HS-27A (cell line): ENCODE measurements at places on chromosomes 2 and 18.

DNA sequence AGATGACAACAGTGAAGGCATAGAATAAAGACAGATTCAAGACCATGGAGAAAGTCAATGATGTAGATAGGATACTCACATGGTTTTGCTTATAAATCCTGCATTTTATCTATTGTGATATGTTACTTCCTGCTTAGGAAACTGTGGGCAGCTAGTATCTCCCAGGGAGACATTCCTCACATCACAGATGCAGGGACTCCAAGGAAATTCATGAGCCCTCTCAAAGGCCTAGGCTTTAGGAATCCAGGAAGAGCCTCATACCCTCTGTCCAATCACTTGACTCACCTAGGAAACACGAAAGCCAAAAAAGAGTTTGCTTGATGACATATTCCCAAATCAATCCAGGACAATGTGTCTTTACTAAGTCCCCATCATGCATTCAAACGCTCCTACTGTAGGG lies 247.8 kb upstream of the KLHL29 start:
- DNase-seq: no peak

GRCh38 chr2:14533131-14533757 lies 99.3 kb upstream of the LRATD1 start:
- DNase-seq: no peak

- no peak for DNase-seq
These were observed 17.3 kb upstream of the FHL2 start for GRCh38 chr2:105416156-105416555.

GRCh38 chr2:27792759-27793158 lies 21.2 kb downstream of the MRPL33 start:
- no peak for DNase-seq

DNA sequence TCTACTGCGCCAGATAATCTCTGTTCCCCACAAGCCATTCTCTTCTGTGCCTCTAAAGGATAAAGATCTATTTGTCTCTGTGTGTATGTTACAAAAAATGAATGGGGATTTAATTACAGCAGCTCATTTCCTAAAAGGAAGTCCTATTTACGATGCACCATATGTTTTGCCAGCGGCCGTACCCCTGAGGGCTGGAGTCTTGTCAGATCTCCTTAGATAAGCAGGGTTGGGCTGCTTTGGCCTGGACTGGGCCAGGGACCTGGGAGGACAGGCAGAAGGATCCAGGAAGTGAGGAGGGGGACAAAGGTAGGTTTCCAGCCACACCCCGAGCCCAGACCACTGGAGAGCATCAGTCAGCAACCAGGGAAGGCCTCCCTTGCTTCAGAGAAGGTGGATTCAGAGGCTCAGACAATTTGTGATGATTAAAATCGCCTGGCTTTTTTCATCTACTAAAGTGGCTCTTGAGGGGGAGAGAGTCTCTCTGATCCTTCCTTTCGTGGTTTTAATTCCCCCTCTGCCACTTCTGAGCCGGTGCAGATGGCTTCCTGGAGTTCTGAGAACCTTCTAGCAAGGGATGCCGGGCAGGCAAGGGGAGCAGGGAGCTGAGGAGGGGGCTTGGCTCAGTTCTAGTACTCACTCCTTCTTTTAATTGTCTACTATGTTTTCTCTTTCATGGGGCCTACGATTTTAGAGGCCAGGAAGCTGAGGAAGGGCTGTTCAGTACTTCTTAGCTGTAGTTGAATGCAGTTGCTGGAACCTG lies 42.1 kb downstream of the MYCN start:
- no peak for DNase-seq

GRCh38 chr2:165587335-165587938 lies 117.9 kb downstream of the CSRNP3 start:
- no peak for DNase-seq

DNA sequence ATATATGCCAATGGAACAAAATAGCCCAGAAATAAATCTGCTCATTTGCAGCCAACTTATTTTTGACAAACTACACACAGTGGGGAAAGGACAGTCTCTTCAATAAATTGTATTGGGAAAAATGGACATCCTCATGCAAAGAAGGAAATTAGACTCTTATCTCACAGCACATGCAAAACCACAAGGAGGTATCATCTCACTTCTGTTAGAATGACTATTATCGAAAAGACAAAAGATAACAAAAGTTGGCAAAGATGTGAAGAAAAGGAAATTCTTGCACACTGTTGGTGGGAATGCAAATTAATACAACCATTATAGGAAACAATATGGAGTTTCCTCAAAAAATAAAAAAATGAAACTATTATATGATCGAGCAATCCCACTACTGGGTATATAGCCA lies 16.3 kb upstream of the WDR75 start:
- DNase-seq: no peak

GRCh38 chr2:160993654-160994061 lies 166.6 kb upstream of the TANK start:
- DNase-seq: no peak

GRCh38 chr2:167842047-167842446 lies 405.3 kb downstream of the STK39 start:
- no peak for DNase-seq

- no peak for DNase-seq
These were observed 67.4 kb downstream of the BOLA3 start for GRCh38 chr2:74080346-74080745.

GRCh38 chr2:122927197-122927596 lies 1097.9 kb upstream of the CNTNAP5 start:
- no peak for DNase-seq

GRCh38 chr2:112137516-112138158 lies 548 bp upstream of the FBLN7 start:
- DNase-seq: peak; percentile 39

DNA sequence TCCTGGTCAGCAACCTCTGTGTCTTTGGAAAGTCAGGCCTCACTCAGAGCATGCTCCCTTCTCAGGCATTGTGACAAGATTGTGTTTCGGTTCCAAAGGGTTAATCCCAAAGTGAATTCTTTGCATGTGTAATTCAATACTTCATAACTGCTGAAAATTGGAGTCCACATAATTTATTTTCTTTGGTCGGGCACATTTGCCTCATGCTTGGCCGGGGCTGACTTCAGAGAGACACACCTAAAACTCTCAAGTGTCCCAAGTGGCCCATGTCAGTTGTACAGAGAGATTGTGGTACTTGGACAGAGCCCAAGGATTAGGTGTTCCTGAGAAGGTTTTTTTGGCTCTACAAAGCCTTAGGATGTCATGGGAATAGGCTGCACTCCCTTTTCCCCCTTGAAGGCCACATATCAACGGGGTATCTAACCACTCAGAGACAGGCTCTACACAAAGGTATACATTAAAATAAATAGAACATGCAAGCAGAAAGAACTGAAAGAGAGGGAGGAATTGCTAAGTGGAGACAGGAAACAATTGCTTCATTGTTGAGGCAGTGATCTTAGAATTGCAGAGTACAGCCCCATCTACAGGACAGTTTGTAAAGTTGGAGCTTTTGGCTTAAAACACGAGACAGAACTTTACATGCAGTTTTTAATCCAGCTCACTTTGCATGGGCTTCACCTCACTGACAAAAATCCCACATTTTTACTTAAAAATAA lies 1232.3 kb upstream of the ZEB2 start:
- peak; percentile 64 for DNase-seq

GRCh38 chr2:174282441-174282840 lies 34.1 kb upstream of the OLA1 start:
- no peak for DNase-seq

GRCh38 chr2:34567128-34567527 lies 968.0 kb upstream of the FAM98A start:
- no peak for DNase-seq
